ENCODE measurements at places on chromosomes 3 and 15.

- DNase-seq = no peak
Measured at GRCh38 chr15:100163961-100164360, 177.8 kb downstream of the ADAMTS17 start.

- DNase-seq = no peak
Measured at GRCh38 chr3:82080261-82080660, 318.8 kb upstream of the GBE1 start.

DNA sequence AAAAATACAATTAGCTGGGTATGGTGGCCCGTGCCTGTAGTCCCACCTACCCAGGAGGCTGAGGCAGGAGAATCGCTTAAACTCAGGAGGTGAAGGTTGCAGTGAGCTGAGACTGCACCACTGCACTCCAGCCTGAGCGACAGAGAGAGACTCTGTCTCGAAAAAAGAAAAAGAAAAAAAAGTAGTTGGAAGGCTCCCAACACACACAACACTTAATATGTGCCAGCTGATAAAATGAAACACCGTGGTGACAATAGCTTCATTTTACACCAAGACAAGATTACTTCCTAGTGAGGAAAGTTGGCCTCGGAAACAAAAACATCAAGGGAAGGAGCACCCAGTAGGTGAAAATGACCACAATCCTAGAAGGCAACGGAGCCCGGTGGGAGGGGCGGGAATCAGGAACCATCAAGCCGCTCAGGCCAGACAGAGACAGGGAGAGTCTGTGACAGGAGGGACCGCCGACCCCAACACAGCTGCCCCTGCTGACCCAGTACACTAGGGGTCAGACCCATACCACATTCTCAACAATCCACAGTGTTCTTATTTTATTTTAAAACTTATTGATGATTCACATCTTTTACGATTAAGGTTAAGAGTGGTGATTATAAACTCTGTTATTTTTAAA lies 54.5 kb upstream of the OCA2 start:
- no peak for DNase-seq

DNA sequence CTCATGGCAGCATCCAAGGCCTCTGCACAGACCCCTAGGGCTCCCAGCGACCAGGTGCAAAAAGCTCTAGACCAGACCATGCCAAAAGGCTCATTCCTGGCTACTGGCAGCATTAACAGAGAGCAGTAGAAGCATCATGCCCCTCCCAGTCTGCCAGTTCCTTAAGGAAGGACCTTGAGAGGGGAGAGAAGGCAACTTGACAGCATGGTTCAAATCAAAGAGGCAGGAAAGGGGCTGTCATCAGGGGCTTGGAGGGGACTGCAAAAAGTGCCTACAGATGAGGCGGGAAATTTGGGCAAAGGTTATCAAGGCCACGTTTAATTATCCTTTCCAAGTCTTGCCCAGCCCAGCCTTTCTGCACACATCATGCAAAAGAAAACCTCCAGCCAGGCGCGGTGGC lies 64.7 kb downstream of the SSUH2 start:
- no peak for DNase-seq

GRCh38 chr3:13644341-13645117 lies 95.6 kb downstream of the FBLN2 start:
- no peak for DNase-seq

GRCh38 chr3:85384372-85384771 lies 425.6 kb downstream of the CADM2 start:
- DNase-seq = no peak

- no peak for DNase-seq
Measured at GRCh38 chr3:43998370-43998835, 243.3 kb upstream of the TOPAZ1 start.

DNA sequence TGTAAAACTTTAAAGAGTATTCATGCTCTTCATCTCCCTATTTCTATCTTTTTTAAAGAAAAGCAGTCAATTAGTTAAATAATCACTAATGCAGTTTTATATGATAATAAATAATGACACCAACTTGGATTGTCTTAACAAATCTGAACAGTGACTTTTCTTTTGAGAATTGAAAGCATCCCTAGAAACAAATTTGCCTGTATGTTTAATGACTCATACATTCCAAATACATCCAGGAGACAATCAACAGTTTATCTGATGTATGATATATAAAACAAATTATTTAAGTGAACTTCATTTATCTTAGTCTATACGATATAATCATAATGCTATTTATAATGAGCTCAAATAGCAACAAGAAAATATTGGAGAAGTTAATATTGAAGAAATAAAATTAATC lies 78.0 kb downstream of the ALCAM start:
- no peak for DNase-seq

DNA sequence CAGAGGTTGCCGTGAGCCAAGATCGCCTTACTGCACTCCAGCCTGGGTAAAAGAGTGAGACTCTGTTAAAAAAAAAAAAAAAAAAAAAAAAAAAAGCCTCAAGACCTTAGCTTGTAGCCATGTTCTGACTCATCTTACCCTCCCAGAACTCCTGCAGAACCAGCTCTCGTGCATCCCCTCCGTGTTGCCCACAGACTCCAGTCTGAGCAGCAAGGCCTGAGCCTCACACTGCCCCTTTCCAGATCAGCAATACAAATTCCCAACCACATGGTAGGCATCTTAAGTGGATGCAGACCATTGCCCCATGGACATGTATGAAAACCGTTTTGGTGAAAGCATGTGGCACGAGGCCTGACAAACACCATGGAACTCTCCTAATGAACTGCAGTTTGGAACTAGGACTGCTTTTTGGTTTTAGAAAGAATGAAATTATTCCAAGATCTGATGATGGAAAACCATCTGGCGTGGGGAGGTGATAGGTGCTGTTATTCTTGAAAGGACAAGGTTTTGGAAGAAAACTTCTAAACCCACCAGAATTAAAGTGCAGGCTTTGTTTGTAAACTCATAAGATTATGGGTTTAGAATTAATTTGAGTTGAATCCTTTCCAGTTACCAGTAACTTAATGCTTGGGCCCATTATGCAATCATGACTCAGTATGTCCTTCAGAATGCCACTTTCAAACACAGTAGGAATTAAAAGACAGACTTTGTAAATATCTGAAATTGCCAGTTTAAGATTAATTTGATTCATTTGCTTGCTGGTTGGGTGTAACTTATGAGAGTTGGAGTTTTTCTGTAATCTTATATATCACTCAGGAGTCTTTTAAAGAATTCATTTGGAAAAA lies 163.7 kb upstream of the LRTM1 start:
- no peak for DNase-seq

DNA sequence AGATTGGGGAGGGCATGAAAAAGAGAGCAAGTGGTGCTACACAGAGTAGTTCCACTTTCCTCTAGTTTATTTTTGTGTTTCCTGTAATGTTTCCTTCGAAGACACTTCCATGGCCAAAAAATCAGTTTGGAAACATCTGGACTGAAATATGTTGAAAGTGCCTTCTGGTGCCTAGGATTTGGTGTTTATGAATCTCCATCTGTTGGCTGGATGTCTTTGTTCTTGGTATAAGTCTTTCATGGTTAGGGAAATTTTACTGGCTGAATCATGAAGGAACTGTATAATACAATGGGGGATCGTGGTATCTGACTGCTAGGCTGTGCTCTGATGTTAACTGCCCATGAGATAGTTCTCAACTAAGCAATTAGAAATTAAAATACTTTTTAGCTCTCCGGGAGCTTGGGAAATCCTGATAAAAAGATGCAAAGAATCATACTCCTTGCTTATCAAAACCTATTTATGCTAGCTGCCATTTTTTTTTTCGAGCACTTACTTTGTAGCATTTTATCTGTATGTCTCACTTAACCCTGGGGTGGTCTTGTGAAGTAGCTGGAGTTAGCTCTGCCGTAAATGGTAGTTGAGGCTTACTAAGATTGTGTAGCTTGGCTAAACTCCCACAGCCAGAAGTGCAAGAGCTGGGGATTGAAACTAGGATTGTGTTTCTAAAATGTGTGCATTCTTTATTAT lies 21.9 kb downstream of the AKAP13 start:
- DNase-seq = no peak

GRCh38 chr3:38271553-38271952 lies 5.9 kb downstream of the SLC22A13 start:
- no peak for DNase-seq

GRCh38 chr3:68793759-68794701 lies 138.3 kb downstream of the TAFA4 start:
- no peak for DNase-seq

DNA sequence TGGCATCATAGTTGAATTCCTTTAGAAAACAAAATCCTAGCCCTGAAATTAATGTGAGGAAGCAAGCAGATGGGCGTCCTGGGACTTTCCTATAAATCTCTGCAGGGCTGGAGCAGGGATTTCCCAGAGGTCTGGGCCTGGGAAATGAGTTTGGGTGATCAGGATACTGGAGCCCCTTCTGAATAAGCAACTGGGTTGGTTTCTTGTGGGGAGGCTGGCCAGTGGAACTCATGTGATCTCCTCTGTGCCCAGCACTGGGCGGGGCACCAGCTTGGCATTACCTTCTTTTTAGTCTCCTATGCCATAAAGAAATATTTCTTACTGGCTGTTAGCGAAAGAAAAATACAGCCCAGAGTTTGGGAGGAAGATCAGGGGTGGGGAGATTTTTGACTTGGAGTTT lies 1.7 kb downstream of the THSD4 start:
- no peak for DNase-seq

DNA sequence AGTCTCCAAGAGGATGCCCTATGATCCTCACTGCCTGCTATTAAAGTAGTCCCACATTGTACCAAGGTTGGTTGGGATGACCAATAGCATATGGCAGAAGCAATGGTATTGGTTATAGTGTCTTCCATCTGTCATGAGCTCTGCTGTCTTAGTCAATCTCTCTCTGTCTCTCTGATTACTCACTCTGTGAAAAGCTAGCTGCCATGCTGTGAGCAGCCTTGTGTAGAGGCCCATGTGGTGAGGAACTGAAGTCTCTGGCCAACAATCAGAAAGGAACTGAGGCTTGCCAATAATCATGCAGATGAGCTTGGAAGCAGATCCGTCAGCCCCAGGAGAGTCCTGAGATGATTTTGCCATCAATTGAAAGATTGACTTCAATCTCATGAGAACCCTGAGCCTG lies 60.3 kb upstream of the CFAP161 start:
- DNase-seq = no peak

DNA sequence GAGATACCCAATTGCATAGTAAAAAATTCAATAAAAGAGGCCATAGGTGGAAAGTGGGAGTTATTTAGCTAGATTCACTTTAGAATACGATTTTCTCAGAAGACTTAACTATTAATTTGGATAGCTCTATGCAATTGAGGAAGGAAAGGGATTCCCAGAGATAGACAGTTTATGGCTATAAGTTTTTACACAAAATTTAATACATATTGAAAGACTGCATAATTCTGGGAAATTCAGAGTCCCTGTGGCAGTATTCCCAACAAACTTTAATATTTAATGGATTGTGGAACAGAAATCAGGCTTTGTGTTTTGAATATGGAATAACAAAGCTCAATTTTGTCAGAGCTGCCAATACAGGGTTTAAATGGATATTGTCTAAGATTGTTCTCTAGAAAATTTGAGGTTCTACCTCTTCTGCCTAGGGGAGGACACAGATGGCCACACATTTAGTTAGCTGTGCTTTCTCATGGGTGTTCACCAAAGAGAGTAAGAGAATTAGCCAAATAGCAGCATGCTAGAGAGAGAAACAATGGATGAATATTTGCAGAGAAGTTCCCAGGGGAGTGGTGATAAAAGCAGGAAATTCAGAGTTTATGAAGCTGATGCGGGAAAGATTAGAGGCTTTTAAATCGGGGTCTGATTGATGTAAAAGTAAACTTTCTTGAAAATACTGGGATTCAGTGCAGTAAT lies 8.5 kb downstream of the ISL2 start:
- no peak for DNase-seq

- DNase-seq = no peak
Measured at GRCh38 chr15:98113327-98113726, 152.8 kb downstream of the ARRDC4 start.

DNA sequence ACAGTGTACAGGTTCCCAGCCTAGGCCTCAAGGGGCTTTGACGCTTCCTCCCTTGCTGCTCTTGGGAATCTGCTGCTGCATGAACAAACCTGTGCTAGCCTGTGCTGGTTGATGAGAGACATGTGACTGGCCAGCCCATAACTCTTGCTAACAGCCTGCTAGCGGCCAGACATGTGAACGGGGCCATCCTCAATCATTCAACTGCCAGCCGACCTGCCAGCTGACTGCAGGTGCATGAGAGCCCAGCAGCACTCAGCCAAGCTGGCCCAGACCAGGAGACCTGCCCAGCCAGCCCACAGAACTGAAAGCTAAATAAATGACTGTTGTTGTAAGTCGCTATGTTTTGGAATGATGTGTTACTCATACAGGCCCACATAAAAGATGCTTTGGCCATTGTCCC lies 82.4 kb upstream of the DLG1 start:
- DNase-seq = no peak

DNA sequence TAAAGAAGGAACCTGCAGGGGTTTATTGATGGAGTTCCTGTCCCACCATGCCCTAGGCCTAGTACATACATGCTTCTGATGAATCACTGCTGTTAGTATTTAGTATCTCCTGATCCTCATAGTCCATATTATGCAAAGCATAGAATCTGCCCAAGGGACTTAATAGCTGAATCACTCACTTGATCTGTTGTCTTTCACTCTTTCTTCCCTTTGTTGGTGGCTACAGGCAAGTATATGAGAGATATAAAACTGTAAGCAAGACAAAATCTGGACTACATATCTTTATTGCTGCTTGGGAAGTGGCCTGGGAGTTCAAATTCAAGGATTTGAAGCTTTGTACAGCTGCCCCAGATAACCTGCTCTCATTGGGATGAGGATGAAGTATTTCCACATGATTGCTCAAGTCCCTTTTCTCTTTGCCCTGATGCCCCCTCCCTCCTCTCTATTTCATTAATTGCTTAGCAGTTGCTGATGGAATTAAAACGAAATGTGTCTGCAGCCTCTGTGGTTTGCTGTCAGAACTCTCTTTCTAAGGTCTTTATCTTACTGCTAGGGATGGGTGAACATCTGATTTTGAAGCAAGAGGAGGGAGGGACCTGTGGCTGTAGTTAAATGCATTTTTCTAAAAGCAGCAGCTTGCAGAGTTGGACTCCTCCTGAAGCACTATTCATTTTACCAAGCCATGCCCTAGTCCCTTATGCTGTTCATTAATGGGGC lies 114.1 kb downstream of the ZNF609 start:
- DNase-seq = no peak

DNA sequence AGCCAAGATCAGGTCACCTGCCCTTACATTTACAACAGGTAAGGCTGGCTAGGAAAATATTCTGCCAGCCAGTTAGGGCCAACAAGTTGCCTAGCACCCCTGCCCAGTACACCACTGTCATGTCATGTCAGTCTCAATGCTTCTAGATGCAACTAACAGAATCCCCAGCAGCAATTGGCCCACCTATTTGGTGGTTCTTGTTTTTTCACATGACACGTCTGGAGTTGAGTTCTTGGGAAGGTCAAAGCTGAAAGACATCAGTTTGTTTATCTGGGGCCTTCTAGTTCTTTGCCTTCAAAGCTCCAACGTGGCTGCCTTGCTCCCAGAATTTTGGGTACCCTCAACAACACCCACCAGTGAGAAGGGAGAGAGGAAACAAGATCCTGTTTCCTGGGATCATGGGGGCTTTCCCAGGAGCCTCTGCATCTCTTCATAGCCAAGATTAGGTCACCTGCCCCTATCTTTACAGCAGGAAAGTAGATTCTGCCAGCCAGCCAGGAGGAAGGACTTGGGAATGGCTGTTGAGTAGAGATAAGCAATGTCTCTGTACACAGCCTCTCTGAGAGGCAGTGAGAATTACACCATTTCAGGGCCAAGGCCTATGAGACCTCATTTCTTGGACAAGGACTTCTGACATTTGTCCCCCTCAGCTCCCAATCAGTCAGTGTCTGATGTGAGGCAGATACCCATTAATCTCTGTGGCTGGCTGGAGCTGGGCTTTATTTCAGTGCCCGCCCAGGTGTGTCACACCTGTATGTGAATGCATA lies 8.6 kb downstream of the GPX1 start:
- DNase-seq = no peak
